CD4-positive, alpha-beta T cell (primary cell): ENCODE measurements at places on chromosomes 4 and X. TPM values are rescaled to one million over a fixed set of nuclear protein-coding genes. Genes with fewer than 3 reads are reported as not detected.

- H3K4me3 ChIP-seq, result no peak overlapping the region
- DNase-seq, result no peak
- H3K4me1 ChIP-seq, result peaks cover 19% of the 10 kb centered on the region
- H3K27me3 ChIP-seq, result peaks cover 91% of the 10 kb centered on the region
- no peak overlapping the region for H3K27ac ChIP-seq
These were observed 3.9 kb upstream of the NKX6-1 start for GRCh38 chr4:84502955-84503373.

- peak overlapping the region; percentile 86 for H3K4me3 ChIP-seq
- peak overlapping the region; percentile 67 for H3K27ac ChIP-seq
These were observed 636 bp upstream of the TIMM8A start for GRCh38 chrX:101349193-101349562.

DNA sequence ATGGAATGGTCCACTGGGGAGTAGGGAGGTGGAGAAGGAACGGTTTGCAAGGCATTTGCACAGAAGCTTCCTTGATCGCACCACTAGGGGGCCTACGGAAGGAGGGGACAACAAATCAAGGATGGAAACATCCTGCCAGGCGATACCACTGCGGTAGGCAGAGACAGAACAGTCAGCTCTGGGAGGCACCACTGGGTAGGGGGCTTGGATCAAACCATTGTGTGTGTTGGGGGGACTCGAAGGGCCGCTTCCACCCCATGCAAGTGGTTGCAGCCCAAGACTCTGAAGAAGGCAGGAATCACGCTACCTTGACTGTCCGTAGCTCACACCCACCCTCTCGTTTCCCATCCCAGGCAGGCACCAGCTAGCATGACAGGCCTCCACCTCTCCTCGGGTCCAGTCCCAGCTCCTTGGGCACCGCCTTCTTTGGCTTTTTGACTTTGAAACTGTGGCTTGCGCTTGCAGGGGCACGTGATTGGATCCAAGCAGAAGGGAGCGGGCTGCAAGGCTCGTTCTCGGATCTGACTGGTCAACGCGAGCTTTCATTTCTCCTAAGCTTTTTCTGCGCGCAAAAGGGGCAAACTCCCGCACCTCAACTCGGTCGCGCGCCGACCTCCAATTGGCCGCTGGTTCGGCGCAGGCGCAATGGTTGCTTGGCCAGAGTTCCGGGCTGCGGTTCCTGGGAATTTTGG is 28.4 kb downstream of the GAGE1 start:
- no peak overlapping the region for H3K27ac ChIP-seq
- no peaks in the 10 kb centered on the region for H3K27me3 ChIP-seq
- H3K4me3 ChIP-seq, result peak overlapping the region; percentile 32
- no peaks in the 10 kb centered on the region for H3K36me3 ChIP-seq
- no peaks in the 10 kb centered on the region for H3K4me1 ChIP-seq
- peak; percentile 6 for DNase-seq

DNA sequence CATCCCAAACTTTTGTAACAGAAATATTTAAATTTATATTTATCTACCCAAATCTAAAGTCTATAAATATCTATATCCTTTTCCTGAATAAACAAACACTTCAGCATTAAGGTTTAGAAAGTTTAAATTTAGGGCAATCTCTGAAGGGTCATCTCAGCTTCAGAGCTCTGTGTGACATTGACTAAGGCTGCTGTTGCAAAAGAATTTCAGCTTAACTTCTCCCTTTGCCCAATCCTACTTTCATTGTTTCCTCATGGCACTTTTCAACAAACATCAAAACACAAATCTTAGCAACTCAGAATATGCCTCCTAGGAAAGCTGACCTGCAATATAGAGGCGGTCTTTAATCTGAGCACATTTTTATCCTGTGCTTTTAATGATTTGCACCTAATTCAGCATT is 79.7 kb upstream of the BANK1 start:
- no peaks in the 10 kb centered on the region for H3K27me3 ChIP-seq
- no peak for DNase-seq
- H3K27ac ChIP-seq, result no peak overlapping the region
- H3K36me3 ChIP-seq, result no peaks in the 10 kb centered on the region

GRCh38 chr4:124873361-124874171 is 161.0 kb upstream of the ANKRD50 start:
- H3K27ac ChIP-seq, result no peak overlapping the region
- H3K4me1 ChIP-seq, result no peaks in the 10 kb centered on the region

DNA sequence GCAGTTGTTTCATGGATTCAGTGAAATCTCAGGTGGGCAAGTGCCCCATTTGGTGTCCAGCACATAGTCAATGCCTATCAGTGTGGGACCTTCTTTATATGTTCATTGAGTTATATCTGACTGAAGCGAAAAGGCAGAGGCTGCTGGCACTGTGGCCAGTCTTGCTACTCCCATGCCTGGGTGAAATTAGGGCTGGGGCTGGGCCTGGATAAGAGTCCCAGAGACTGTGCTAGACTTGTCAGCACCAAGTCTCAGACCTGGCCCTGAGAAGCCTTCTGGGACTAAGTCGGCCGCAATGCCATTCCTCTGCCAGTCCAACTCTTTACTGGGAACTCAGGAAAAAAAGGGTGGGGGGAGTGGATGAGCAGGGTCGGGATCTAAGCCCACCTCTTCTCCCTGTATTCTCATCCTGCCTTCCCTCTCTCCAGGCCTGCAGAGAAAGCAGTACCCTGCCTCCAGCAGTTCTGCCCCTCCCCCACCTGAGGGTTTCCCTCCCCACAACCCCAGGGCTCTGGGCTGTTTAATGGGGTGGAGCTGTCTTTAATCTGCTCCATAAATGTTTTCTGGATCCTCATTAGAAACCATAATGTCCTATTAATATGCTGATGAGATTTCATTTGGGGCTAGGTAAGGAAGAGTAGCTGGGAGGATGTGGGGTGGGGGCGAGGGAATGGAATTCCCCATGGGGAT is 153.5 kb upstream of the PJA1 start:
- H3K4me3 ChIP-seq, result no peak overlapping the region
- DNase-seq, result no peak
- H3K36me3 ChIP-seq, result no peaks in the 10 kb centered on the region
- no peak overlapping the region for H3K27ac ChIP-seq
- no peaks in the 10 kb centered on the region for H3K4me1 ChIP-seq
- H3K27me3 ChIP-seq, result no peaks in the 10 kb centered on the region

- no peak for DNase-seq
- H3K27me3 ChIP-seq, result no peaks in the 10 kb centered on the region
- H3K4me3 ChIP-seq, result no peak overlapping the region
- H3K4me1 ChIP-seq, result no peaks in the 10 kb centered on the region
- no peak overlapping the region for H3K27ac ChIP-seq
- no peaks in the 10 kb centered on the region for H3K36me3 ChIP-seq
These were observed 53.5 kb upstream of the SMIM31 start for GRCh38 chr4:164700471-164700870.

DNA sequence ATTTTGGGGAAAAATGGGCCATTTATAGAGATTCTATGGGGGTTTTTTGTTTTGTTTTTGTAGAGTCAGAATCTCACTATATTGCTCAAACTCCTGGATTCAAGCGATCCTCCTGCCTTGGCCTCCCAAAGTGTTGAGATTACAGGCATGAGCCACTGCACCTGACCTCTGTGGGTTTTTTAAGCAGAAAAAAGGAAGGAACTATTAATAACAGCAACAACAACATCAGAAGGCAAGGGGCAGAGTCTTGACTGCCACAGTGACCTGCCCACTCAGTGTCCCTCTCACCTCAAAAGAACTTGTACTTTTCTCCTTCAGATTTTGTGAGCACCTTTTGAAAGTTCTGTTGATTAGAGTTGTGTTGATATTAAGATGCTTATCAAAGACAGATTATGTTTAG is 48.1 kb downstream of the FNIP2 start:
- no peak overlapping the region for H3K27ac ChIP-seq
- peaks cover 1% of the 10 kb centered on the region for H3K4me1 ChIP-seq
- no peaks in the 10 kb centered on the region for H3K36me3 ChIP-seq
- H3K4me3 ChIP-seq, result no peak overlapping the region
- no peaks in the 10 kb centered on the region for H3K27me3 ChIP-seq

DNA sequence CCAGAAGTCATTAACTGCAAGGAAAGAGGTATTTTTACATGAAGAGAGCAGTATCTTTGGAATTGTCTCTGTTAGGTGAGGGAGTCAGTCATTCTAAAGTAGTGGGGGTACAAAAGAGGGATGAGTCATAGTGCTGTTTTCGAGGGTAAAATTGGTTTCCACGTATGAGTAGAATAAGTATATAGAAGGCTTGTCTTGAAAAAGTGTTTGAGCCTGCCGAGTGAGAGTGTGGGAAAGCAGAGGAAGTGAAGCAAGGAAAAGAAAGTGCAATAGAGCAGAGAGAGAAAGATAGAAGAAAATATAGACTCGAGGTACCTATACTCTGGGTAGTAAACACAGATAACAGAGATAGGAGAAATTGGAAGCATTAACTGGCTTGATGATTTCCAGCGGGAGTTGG is 696.4 kb downstream of the DMD start:
- H3K4me1 ChIP-seq, result no peaks in the 10 kb centered on the region
- no peaks in the 10 kb centered on the region for H3K36me3 ChIP-seq
- no peak overlapping the region for H3K4me3 ChIP-seq
- H3K27ac ChIP-seq, result no peak overlapping the region

GRCh38 chrX:33133320-33133719 is 78.0 kb downstream of the DMD start:
- H3K27me3 ChIP-seq, result no peaks in the 10 kb centered on the region
- no peak overlapping the region for H3K27ac ChIP-seq
- no peak for DNase-seq

- H3K4me3 ChIP-seq, result no peak overlapping the region
- no peaks in the 10 kb centered on the region for H3K27me3 ChIP-seq
- no peaks in the 10 kb centered on the region for H3K4me1 ChIP-seq
- no peak overlapping the region for H3K27ac ChIP-seq
These were observed 45.4 kb upstream of the TRPC5OS start for GRCh38 chrX:111830571-111830970.

- no peak overlapping the region for H3K4me3 ChIP-seq
- no peaks in the 10 kb centered on the region for H3K36me3 ChIP-seq
- peak; percentile 41 for DNase-seq
- H3K4me1 ChIP-seq, result peaks cover 4% of the 10 kb centered on the region
- H3K27me3 ChIP-seq, result no peaks in the 10 kb centered on the region
These were observed 18.0 kb downstream of the FAM9A start for GRCh38 chrX:8783097-8783713.

DNA sequence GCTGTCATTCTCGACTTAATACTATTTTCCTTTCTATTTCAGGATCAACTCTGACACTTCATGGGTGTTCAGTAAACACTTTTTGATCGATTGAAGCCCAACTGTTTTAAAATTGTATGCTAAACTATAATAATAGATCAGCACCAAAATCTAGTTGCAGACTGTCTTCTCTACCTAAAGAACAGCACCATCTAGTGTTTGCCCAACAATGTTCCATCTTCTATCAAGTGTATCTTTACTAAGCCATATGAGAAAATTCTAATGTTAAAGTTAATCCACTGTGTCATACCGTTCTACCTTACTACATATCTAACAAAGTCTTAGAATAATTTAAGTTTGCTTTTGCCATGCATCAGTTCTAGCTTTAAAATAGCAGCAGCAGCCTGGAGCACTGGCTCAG is 113.0 kb upstream of the PRDX4 start:
- no peaks in the 10 kb centered on the region for H3K36me3 ChIP-seq
- no peaks in the 10 kb centered on the region for H3K27me3 ChIP-seq
- H3K4me3 ChIP-seq, result no peak overlapping the region
- no peak overlapping the region for H3K27ac ChIP-seq
- no peaks in the 10 kb centered on the region for H3K4me1 ChIP-seq

MGARP gene
- total RNA-seq, result not detected

CCKAR gene
- total RNA-seq, result not detected

PPP4R3C gene
- total RNA-seq, result not detected

MSX1 gene
- not detected for total RNA-seq

ALAS2 gene
- total RNA-seq, result not detected

COX7B2 gene
- total RNA-seq, result not detected

FRMPD4 gene
- total RNA-seq, result not detected

ARHGAP24 gene
- total RNA-seq, result 0.30 TPM

MSANTD1 gene
- total RNA-seq, result 0.67 TPM

GRIA3 gene
- total RNA-seq, result not detected

GC gene
- total RNA-seq, result not detected

SLITRK4 gene
- 0.06 TPM for total RNA-seq

NWD2 gene
- not detected for total RNA-seq

MAGEA8 gene
- total RNA-seq, result not detected

RAB41 gene
- total RNA-seq, result not detected
